BE2C (cell line): ENCODE measurements at places on chromosomes 16 and 17.

DNA sequence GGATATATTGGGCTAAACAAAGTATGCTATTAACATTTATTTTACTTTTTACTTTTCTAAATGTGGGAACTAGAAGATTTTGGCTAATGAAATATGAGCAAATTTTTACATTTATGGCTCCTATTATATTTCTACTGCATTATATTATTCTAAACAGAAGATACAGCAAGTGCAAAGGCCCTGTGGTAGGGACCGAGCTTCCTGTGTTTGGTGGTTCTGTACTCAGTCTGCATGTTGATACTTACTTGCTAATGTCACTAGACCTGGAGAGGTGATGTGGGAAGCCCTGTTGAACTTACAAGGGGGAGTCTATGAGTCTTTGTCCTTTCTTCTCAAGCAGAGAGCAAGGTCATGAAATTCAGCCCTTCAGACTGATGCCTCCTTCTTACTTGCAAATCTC is 10.0 kb upstream of the IRX3 start:
- DNase-seq = no peak

DNA sequence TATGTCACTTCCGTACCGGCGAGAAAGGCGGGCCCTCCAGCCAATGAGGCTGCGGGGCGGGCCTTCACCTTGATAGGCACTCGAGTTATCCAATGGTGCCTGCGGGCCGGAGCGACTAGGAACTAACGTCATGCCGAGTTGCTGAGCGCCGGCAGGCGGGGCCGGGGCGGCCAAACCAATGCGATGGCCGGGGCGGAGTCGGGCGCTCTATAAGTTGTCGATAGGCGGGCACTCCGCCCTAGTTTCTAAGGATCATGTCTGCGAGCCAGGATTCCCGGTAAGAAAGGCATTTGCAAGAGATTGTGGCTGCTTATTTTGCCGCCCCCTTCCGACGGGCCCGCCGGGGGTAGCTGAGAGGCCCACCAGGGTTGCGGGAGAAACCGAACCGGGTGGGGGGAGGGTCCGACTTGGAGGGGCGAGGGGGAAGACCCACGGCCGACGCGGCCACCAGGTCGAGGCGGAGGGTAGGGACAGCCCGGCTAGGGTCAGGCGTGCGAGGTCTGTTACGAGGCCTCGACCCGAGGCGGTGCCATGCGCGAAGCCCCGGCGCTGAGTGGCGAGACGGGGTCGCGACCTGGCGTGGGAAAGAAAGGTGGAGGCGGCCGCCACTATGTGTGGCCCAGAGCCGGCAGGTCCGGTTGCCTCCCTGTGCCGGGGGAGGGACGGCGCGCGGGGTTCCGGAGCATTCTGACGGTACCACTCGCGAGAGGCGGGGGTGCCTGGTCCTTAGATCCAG is 6.7 kb upstream of the CD68 start:
- DNase-seq = peak; percentile 93

- DNase-seq = no peak
Measured at GRCh38 chr17:58386708-58387107, 30.6 kb downstream of the RNF43 start.

- no peak for DNase-seq
Measured at GRCh38 chr16:76293980-76294379, 16.8 kb downstream of the CNTNAP4 start.

GRCh38 chr16:54164789-54165173 is 121.8 kb downstream of the IRX3 start:
- DNase-seq = no peak

- no peak for DNase-seq
Measured at GRCh38 chr17:68293490-68294195, 2.3 kb downstream of the ARSG start.

DNA sequence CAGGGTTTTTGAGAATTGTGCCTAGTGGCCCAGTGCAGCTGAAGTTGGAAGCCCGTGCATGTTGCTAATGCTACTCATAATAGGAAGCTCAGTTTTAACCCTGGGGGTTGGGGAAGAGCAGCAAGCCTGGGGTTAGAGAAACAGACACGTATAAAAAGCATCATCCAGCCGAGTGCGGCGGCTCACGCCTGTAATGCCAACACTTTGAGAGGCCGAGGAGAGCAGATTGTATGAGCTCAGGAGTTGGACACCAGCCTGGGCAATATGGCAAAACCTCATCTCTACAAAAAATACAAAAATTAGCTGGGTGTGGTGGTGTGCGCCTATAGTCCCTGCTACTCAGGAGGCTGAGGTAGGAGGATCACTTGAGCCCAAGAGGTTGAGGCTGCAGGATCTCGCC is 2.3 kb upstream of the CLUH start:
- DNase-seq = no peak

DNA sequence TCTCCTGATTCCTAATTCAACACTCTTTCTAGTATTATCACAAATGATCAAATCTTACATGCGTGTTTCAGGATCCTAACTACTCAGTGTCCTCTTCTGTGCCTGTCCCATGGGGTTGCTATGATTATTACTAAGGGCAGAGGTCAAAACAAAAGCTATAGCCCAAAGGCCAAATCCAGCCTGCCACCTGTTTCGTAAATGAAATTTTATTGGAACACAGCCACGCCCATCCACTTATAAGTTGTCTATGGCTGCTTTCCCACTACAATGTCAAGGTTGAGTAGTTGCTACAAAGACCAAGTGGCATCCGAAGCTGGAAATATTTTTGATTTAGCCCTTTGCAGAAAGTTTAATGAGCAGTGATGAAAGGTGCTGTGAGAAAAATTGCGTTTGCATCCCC is 336.6 kb downstream of the TMEM114 start:
- no peak for DNase-seq

DNA sequence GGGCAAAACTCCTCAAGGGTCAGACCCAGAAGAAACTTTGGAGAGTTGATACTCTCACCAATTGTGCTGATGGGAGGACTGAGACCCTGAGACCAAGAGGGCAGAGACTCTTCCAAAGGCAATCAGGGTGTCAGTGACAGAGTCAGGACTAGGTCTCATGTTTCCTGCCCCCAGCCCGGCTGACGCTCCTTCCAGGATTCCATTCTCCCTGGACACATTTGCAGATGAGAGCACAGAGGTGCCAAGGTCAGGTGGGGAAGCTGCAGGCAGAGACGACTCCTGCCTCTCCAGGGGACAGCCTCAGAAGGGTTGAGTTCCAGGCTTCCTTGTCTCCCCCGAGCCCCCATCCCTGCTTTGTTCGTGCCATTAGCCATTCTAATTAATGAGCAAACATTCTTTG is 174.1 kb downstream of the WSCD1 start:
- DNase-seq = no peak

DNA sequence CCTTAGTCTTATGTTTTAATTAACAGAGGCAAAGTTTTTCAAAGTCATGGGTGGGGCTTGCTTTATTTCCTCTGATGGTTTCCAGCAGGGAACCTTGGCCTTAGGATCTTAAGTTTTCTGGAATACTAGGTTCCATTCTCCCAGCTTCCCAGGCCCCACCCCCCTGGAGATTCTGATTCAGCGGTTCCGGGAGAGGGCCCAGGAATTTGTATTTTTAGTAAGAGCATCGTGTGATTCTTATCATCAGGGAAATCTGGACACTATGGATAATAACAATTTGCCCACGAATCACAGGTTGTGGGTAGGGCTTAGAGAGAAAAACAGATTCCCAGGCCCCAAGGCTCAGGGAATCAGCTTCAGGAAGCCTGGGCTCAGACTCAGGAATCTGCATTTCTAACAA is 263.6 kb downstream of the NTN1 start:
- no peak for DNase-seq

DNA sequence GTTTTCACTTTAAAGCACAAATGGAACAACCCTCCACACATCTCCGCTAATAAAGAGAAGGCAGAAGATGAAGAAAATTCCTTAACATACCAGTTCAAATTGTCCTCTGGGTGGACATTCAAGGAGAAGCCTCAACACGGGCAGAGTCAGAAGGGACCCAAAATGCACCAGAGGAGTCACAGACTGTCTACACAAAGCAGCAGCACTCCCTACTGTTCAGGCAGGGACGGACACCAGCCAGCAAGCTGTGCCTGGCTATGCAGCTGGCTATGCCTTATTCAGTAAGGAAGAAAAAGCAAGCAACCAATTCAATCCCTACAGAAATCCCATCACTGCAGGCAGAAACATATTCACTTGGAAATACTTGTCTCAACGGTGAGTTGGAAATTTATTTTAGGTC is 8.1 kb downstream of the DNAJC7 start:
- no peak for DNase-seq

DNA sequence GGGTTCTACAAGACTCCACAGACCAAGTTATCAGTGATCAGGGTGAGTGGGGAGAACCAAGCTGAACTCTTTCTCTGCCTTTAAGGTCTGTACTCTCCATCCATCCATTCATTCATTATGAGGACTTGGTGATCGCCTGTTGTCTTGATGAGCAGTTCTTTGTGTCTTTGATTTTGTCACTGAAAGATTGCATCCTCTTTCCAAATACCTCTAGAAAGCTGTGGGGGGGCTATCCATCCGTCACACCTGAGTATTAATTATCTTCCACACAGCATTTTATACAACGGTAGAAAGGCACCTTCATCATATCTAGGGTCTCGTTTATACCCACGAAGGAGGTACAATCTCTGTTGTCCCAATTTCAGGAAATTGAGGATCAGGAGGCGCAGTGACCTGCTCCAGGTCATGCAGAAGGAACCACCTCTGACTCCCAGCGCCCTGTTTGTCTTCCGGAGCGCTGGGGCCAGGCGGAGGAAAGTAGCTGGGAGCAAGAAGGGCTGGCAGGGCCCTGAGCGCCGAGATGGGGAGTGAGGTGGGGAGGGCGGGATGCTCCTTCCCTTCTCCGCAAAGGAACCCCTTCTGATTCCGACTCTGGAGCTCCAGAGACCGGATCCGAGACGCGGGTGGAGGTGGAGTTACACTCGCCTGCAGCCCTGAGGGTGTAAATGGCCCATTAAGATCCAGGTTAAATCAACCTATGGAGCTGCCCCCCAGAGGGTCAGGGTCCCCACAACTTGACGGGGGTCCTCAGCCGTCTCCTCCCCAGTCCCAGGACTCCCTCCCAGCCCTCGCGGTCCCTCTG is 605 bp upstream of the ABAT start:
- no peak for DNase-seq

DNA sequence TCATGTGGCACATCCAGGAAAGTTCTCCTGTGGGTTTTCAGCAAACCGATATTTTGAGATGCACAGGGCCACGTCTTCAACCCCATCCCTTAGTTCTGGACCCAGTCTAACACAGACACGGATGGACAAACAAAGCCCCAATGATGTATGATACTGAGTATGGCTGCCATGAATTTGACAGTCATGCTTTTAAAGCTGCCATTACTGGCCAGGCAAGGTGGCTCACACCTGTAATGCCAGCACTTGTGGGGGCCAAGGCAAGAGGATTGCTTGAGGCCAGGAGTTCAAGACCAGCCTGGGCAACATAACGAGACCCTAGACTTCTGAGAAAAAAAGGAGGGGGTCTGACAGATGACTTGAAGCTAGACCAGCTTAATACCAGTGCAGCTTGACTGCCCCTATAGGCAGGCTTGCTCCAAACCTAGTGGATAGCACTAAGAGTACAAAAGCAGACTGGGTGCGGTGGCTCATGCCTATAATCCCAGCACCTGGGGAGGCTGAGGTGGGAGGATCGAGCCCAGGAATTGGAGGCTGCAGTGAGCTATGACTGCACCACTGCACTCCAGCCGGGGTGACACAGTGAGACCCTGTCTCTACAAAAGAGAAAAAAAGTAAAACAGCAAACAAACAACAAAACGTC is 10.8 kb upstream of the ZNF629 start:
- DNase-seq = no peak

GRCh38 chr17:80292521-80292971 is 31.9 kb downstream of the RNF213 start:
- DNase-seq = no peak

DNA sequence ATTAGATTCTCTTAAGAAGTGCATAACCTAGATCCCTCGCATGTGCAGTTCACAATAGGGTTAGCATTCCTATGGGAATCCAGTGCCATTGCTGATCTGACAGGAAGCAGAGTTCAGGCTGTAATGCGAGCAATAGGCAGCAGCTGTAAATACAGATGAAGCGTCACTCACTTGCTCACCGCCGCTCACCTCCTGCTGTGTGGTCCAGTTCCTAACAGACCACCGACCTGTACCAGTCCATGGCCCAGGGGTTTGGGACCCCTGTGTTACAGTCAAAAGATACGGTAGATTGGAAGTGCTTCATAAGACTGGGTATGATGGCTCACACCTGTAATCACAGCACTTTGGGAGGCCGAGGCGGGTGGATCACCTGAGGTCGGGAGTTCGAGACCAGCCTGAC is 2.8 kb downstream of the STAT5A start:
- no peak for DNase-seq

GRCh38 chr16:19086322-19087199 is 19.1 kb downstream of the COQ7 start:
- peak; percentile 95 for DNase-seq
